ENCODE measurements at places on chromosomes 12 and 14. TPM values are rescaled to one million over a fixed set of nuclear protein-coding genes. Genes with fewer than 3 reads are reported as not detected.

Gene SDR9C7
- not detected for total RNA-seq

Gene NEK9
- total RNA-seq = 19.9 TPM

Gene JAG2
- total RNA-seq = 50.1 TPM

Gene ZNF219
- 10.8 TPM for total RNA-seq

Gene SLC6A15
- 2.3 TPM for total RNA-seq

Gene PRPH
- total RNA-seq = not detected

Gene RIPK3
- 4.9 TPM for total RNA-seq

Gene LRTM2
- 0.10 TPM for total RNA-seq

Gene FOXG1
- not detected for total RNA-seq

Gene DCN
- 1.4 TPM for total RNA-seq

Gene TAS2R13
- total RNA-seq = 2.4 TPM

Gene ESPL1
- 6.2 TPM for total RNA-seq

Gene PIWIL1
- not detected for total RNA-seq

Gene LPAR5
- not detected for total RNA-seq

Gene SERPINA1
- total RNA-seq = not detected

Gene CCDC177
- total RNA-seq = not detected

Gene ABHD12B
- not detected for total RNA-seq

Gene PTPRR
- total RNA-seq = 0.38 TPM

Gene HOXC12
- not detected for total RNA-seq

Gene TRMT5
- total RNA-seq = 6.9 TPM

Measured in vein endothelial cell (primary cell).